Kidney tubule cell (primary cell): ENCODE measurements at places on chromosomes 11 and 22.

GRCh38 chr11:118051611-118052461 is 25.0 kb upstream of the TMPRSS4 start:
- no peak for DNase-seq

GRCh38 chr22:40654522-40655167 is 18.1 kb upstream of the MRTFA start:
- peak; percentile 73 for DNase-seq

GRCh38 chr11:66443602-66444001 is 5.0 kb upstream of the MRPL11 start:
- peak; percentile 37 for DNase-seq

DNA sequence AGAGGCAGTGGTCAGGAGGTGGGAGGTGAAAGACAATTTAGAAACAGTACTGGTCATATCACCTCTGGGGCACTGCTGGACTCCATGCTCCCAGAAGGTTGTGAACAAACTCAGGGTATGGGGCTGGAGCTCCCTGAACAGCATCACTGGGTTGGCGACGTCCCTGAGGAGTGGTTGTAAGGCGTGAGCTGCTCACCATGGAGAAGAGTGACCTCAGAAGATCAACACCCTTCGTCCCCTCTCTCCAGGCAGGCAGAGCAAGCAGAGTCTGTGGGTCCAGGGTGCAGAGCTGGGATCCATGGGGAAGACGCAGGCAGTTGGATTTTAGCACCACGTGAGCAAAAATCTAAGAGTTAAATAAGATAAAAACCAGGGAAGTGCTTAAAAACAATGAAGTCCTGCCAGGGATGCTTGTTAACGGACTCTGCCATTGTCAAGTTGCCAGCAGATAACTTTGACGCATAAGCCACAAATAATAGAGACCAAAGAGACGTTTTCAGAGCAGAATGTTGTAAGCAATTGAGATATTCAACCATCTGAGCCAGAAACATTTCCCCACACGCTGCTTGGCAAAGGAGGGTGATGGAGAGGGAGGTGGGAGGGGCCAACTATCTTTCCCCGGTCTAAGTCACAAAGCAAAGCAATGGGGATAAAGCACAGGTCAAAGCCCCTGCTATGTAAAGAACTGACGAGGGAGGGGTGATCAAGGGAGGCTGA is 13.6 kb downstream of the PNPLA5 start:
- DNase-seq, result no peak

DNA sequence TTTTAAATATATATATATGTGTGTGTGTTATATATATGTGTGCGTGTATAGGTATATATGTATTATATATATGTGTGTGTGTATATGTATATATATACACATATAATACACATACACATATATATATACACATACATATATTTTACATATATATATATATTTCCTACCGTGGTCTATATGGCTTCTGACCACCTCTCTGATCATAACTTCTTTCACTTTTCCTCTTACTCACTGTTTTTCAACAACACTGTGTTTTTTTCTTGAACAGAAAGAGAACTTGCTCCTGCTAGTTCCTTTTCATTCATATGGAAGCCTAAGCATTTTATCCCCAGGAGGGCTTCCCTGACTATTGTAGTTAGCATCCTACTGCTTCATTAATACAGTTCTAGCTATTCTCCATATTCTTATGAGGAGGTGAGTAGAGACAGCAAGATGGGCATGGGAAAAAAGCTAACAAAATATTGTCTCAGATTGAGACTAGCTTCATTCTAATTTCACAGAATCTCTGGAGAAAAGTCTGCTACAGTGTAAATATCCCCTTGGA is 38.5 kb upstream of the CTSC start:
- DNase-seq, result no peak

DNA sequence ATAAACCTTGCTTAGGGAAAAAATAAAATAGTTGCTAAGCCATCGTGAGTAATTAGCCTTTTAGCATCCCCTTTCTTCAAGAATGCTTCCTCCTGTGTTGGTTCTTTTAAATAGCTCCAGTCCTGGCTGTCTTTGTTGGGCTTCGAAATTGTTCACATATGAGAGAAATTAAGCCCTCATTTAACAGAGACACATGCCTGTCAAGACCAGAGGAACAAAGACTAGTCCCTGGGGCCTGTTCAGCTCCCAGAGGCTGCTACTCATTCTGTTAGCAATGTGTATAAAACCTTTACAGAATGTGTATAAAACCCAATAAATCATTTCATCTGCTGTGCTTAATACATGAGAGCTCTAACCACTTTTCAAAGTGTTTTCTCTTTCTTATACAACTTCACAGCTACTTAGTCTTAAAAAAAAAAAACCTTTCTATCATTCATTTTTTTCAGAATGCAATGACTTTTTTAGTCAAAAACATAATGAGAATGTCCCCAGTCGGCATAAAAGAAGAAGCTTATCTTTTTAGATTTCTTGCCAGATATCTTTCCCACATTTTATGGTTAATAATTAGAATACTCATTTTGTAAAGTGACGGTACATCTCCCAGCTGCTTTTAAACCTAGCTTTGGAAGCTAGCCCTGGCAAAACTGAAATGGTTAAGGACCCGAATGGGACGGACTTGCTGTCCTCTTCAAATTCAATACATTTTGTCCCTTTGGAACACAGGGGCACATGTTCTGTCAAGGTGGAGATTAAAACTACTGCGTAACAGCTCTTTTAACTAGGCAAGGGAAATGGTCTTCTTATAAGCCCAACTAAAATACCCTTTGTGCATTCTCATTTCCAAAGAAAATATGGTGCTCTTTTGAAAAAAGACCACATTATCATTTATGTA is 186.1 kb downstream of the SOX6 start:
- DNase-seq, result no peak

- DNase-seq, result peak; percentile 78
These were observed 695 bp downstream of the PEX26 start for GRCh38 chr22:18078329-18079041.

GRCh38 chr11:11537871-11538270 is 83.9 kb downstream of the GALNT18 start:
- DNase-seq, result no peak

DNA sequence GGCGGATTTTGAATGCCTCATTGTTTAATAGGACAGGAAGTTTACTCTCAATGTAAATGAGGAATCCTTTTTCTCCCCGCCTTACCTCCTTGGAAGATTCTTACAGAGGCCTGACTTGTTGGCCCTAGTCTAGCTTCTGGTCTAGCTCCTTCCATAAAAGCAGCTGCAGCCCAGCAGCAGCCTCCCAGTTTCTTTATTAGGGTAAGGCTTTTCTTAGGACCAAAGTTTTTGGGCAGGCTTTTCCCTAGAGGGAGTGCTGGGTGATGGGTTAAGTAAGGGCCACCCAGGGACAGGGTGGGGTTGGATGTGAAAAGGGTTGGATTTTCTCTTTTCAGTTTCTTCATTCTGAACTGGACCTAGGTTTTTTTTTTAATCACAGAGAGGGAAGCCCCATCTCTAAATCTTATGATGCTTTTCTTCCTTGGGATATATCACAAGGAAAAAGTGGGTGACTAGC is 49.7 kb downstream of the LIF start:
- no peak for DNase-seq

DNA sequence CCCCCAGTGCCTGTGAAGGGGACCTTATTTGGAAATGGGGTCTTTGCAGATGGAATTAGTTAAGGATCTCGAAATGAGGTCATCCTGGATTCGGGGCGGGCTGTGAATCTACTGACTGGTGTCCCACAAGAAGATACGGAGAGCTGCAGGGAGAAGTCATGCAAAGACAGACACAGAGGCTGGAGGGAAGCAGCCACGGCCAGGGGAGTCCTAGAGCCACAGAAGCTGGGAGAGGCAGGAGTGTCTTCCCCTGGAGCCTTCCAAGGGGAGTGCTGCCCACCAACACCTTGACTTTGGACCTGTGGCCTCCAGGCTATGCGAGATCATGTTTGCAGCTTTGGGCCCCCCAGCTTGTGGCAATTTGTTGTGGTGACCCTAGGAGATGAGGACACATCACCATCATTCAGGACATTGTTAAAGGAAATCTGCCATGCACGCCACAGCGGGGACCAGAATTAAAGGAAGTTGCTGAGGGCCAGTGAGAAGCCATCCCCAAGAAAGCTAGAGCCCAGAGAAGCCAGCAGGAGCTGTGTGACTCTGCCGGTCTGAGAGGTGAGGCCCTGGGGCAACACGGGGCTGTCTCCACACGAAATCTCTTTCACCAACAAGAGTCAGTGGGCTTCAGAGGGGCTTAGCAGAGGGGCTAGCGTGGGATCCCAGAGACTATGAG is 434.7 kb downstream of the BRD1 start:
- DNase-seq, result no peak
